Astrocyte of the spinal cord (primary cell): ENCODE measurements at places on chromosomes 2 and 18.

DNA sequence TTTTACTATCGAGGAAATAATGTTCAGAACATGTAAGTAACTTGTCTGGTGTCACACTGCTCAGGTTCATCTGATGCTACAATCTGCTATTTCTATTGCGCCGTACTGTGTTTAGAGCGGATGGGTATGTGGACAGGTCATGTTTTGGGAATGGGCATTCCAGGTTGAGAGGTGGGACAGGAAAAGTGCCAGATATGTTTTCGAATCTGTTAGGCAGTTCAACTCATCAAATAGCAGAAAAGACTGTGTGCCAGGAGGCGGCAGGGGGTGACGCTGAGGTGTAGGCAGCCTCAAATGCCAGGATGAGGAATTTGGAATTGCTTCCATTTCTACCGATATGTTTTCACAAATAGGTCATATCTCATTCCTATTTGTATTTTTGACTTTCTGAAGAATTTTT lies 123.8 kb downstream of the HRH4 start:
- DNase-seq: no peak

DNA sequence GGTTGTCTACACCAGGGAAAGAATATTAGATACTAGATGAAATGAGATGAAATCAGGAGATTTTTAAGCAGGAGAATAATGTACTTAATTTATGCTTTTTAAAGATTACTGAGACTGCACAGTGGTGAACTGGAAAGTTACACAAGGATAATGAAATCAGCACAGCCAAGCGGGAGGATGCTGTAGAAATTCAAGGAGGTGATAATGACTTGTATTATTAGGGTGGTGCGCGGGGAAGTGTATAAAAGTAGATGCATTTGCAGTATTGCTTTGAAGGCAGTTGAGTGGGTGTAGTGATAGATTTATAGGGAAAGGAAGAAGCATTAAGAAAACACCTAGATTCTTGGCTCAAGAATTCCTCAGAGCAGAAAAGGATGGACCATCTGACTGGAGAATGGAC lies 359.5 kb upstream of the SPHKAP start:
- DNase-seq: no peak

DNA sequence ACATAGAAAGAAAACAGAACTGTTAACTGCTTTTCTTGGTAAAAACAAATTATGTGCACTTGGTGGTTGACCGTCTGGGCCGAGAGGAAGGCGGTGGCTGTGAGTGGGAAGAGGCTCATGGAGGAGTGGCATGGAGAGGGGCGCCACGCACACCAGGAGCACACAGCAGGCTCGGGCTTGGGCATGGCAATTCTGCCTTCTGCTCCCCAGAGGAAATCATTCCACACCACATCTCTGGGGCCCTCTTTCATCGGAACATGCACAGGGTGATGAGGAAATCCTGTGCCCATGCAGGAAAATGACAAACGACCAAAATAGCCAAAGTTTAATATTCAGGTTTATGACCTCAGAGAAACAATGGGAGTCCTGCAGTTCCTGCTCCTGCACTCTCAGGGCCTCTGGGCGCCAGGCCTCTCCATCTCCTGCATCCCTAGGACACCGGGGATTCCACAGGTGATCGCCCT lies 26.4 kb downstream of the WDFY1 start:
- DNase-seq: no peak

DNA sequence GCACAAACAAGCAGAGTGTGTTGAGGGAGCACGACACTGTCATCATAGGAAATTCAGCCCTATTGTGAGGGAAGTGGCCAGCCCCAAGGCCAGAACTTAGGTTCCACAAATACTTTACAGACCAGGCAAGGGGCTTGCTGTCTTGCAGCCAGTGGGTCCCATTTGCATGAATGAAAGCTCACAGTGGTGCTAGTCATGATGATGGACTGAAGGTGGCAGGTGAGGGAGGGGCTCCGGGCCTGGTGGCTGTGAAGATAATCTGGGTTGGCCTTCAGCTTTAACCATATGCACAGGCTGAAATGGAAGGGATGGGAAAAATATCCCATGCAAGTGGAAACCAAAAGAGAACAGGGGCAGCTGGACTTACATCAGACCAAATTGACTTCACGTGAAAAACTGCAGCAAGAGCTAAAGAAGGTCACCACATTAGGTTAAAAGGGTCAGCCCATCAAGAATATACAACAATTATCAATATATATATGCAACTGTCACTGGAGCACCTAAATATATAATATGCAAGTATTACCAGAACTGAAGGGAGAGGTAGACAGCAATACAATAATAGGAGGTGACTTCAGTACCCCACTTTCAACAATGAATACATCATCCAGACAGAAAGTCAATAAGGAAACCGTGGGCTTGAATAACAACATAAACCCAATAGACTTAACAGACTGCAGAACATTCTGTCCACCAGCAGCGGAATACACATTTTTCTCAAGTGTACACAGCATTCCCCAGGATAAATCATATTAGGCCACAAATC lies 39.6 kb downstream of the DCDC2C start:
- DNase-seq: no peak

- no peak for DNase-seq
These were observed 477 bp upstream of the WDCP start for GRCh38 chr2:24047703-24048033.

GRCh38 chr2:29990129-29990528 lies 68.7 kb upstream of the ALK start:
- no peak for DNase-seq

DNA sequence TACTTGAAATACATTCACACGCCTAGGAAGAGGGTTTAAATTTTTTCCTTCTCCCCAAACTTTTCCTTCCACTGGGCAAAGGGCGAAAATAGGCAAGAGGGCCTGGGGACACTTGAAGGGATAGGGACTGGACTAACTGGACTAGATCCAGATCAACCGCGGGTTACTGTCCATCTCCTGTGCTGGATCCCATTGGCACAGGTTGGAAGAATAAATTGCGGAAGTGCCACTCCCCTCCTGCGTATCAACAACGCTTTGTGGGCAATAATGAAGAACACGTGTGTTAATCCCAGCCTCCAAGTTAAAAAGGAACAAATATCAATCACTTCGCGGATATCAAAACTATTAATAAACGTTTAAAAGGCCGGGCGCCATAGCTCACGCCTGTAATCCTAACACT lies 1.7 kb upstream of the FZD5 start:
- no peak for DNase-seq

- DNase-seq: no peak
These were observed 180.1 kb upstream of the APCDD1 start for GRCh38 chr18:10274301-10274700.

DNA sequence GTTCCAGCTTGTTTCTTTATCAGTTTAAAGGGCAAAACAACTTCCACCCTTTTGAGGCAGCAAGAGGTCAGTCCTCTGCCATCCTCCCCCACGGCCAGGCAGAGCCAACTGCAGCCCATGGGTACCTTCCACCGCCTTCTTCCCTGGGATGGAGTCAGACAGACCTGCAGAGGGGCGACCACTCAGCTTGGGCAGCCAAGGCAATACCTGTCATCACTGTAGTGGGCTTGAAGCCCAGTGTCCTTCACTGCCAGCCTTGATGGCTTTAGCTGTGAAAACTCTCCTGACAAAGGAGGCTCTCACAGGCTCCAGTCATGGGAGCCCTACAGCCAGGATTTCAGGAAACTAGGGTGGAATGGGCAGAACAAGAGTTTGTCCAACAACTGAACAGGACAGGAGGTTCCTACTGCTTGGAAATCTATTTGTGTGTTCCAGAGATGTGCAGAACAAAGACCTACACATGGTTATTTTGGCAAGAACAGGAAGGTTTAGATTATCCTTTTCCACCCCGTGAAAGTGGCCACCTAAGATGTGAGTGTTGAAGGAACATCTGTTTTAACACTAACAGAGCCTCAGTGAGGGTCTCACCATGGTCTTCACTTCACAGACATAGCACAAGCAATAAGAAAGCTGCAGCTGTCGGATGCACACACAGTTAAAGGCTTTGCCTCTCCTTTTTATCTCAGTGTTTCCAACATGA lies 93.9 kb upstream of the RMDN2 start:
- no peak for DNase-seq

GRCh38 chr18:49344096-49344495 lies 116.3 kb downstream of the DYM start:
- no peak for DNase-seq

GRCh38 chr2:70161069-70161534 lies 29.7 kb downstream of the C2orf42 start:
- no peak for DNase-seq

DNA sequence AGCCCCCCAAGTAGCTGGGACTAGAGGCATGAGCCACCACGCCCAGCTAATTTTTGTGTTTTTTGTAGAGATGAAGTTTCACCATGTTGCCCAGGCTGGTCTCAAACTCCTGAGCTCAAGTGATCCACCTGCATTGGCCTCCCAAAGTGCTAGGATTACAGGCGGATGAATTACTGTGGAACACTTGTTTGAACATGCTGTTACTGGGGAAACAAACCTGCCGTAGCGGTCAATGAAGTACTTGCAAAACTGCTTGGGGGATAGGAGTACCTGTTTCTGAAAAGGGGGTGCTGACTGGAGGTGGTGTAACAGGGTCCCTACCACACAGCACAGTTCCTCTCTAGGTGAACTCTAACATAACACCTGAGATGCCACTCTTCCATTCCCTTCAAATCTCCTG lies 5.9 kb upstream of the IMPACT start:
- DNase-seq: no peak

GRCh38 chr2:205293559-205293958 lies 388.7 kb upstream of the NRP2 start:
- no peak for DNase-seq

GRCh38 chr2:101205521-101206479 lies 46.9 kb upstream of the CNOT11 start:
- DNase-seq: peak; percentile 84

- peak; percentile 28 for DNase-seq
These were observed 43.8 kb downstream of the SOCS6 start for GRCh38 chr18:70332694-70333093.

GRCh38 chr2:46239175-46239846 lies 57.9 kb upstream of the EPAS1 start:
- DNase-seq: no peak

GRCh38 chr2:150192701-150193100 lies 294.8 kb downstream of the RND3 start:
- DNase-seq: no peak

- no peak for DNase-seq
These were observed 764.9 kb downstream of the TMEM182 start for GRCh38 chr2:103526757-103527156.

- DNase-seq: no peak
These were observed 153.0 kb downstream of the GBX2 start for GRCh38 chr2:236015171-236015570.

- no peak for DNase-seq
These were observed 85.9 kb upstream of the KLF7 start for GRCh38 chr2:207251573-207252192.

GRCh38 chr2:136135921-136136906 lies 18.3 kb upstream of the CXCR4 start:
- DNase-seq: no peak

DNA sequence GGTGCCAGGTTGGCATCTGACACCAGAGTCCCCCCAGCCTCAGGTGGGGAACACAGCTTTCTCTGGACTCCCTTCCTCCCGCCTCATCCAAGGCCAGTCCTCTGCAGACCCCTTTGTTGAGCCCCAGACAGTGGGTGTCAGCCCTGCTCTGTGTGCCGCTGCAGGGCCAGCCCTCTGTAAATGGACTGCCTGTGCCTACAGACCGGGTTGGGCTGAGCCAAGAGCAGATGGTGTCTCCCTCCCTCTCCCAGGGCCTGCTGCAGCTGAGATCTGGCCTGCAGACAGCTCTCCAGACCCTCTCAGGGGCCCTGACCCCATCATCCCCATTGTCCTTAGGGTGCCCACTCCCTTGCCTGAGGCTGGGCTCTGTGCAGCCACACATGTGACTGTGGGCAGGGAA lies 160.8 kb downstream of the KLHL29 start:
- no peak for DNase-seq

- no peak for DNase-seq
These were observed 20.2 kb upstream of the KLF11 start for GRCh38 chr2:10022966-10023662.

GRCh38 chr2:178327516-178327915 lies 123.5 kb downstream of the PRKRA start:
- DNase-seq: peak; percentile 28

GRCh38 chr2:9519250-9519649 lies 36.4 kb downstream of the ADAM17 start:
- DNase-seq: peak; percentile 12

GRCh38 chr2:119598596-119599263 lies 54.5 kb downstream of the CFAP221 start:
- no peak for DNase-seq

GRCh38 chr2:233389601-233390125 lies 35.4 kb downstream of the DGKD start:
- no peak for DNase-seq

DNA sequence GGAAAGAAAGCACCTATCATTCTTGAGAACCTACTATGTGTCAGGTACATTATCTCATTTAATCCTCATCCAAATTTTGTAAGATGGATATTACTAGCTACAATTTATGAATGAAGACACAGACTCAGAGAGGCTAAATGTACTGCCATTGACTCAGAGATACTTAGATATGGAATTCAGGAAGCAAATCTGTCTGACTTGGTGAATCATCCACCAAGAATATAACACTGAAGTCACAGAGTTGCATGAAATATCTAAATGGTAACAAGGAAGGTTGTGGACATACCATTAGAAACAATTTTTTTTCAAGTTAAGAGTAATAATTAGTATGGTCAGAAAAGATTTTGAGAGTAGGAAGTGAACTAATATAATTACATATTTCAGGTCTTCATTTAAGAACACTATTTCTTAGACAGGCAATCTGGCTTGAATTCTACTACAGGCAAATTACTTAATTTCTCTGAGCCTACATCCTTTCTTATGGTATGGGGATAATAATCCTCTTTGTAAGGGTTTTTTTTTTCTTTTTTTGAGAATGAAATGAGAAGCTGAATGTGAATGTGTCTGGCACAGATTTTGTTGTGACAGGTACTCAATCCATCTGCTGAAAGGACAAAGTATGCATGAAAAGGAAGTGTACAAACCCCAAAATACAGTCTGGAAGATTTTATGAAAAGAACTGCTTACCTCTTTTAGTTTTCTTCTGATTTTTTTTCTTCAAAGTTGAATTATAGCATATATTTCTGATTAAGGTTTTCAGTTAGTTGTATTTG lies 14.8 kb upstream of the C2orf66 start:
- peak; percentile 80 for DNase-seq

DNA sequence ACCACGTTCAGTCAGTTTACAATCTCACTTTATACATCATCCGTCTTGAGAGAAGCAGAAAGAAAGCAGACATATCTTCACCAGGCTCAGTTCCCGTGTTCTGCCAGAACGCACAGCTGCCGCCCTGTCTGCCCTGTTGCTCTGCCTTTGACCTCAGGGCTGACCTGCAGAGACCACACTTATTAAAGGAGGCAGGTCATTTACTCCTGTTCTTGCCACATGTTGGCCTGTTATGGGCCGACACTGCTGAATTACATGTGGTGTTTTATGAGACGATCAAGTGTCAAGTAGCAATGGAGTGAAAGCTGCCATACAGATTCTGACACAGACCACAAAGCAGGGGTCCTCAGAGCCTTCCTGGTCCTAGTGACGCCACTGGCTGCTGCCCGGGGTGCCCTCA lies 232.2 kb downstream of the TTC32 start:
- no peak for DNase-seq

- no peak for DNase-seq
These were observed 46.9 kb downstream of the CCBE1 start for GRCh38 chr18:59650266-59650820.

GRCh38 chr2:98880266-98881152 lies 55.5 kb downstream of the CRACDL start:
- no peak for DNase-seq

- DNase-seq: peak; percentile 58
These were observed 144.1 kb downstream of the FHOD3 start for GRCh38 chr18:36441426-36442240.
